ENCODE measurements at places on chromosomes 1 and 21.

GRCh38 chr21:16037421-16037955 lies 307.7 kb downstream of the USP25 start:
- no peak for DNase-seq

GRCh38 chr1:24639881-24640280 lies 3.2 kb upstream of the SRRM1 start:
- DNase-seq: no peak

DNA sequence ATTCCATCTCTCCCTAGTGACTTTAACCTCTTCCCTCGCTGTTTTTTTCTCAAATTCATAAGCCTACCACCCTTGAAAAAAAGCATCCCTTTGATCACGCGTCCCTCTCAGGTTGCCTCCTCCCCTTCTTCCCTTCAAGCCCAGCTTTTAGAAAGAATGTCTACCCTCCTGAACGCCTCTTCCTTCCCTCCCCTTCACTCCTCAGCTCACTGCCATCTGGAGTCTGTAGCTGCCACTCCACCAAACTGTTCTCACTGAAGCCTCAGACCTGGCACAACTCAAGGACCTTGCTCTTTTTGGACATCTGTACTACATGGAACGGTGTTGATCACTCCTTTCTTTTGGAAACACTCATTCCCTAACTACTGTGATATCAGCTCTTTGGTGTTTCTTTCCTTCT lies 80.6 kb downstream of the SLC25A24 start:
- peak; percentile 33 for DNase-seq

- DNase-seq: no peak
Observed at GRCh38 chr1:240914506-240914905, 302.6 kb upstream of the GREM2 start.

DNA sequence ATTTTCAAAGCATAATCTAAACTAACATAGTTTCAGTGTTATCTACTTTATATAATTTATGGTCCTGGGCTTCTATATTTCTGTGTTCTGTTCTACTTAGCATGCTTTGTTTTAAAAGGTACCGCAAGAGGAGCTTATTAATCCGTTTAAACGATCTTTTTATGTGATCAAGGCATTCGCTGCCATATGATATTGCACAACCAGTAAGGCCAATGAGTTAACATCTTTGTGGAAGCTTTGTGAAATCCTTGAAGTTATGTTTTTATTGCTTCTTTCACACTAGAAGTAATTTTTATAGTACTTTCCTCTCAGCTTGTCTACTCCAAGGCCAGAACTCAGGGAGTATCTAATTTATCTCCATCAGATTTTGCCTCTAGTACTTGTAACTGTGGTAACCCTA lies 8.9 kb downstream of the LRRC8C start:
- DNase-seq: no peak

GRCh38 chr21:33684923-33685560 lies 42.7 kb downstream of the ITSN1 start:
- no peak for DNase-seq
